ENCODE measurements at places on chromosomes 5 and 9. TPM values are rescaled to one million over a fixed set of nuclear protein-coding genes. Genes with fewer than 3 reads are reported as not detected.

Gene PCSK5
- total RNA-seq, result 1.8 TPM

Gene PCDHGA4
- total RNA-seq, result 0.13 TPM

Gene CD14
- total RNA-seq, result 3.7 TPM

Gene PPP3R2
- total RNA-seq, result not detected

Gene PALM2AKAP2
- 0.36 TPM for total RNA-seq

Gene MRNIP
- 19.6 TPM for total RNA-seq

Gene CARTPT
- not detected for total RNA-seq

Gene NUTM2F
- not detected for total RNA-seq

Gene SLC36A2
- not detected for total RNA-seq

Gene TMEM245
- total RNA-seq, result 57.5 TPM

Gene ZNF608
- total RNA-seq, result 0.81 TPM
